ENCODE measurements at places on chromosomes 5 and 9.
A peak's percentile ranks its signal among the peaks of the same experiment; 100 is the strongest.

DNA sequence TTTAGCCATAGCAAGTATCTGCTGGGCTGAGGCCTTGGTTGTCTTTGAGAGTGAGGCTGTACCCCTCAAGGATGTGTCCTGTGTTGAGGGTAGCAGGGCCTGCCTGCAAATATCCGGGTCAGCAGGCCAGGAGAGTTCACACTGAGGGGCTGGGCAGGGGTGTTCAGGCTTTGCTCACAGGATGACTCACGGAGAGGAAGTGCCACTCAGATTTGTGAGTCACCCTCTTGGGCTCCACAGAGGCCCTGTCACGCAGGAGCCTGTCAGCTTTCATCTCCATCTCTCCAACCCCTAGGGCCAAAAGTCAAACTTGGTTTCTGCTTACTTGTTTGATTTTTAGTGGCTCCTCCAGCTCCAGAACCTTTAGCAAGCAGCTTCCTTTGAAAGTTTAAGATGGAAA, 211.5 kb downstream of the SEC61B start:
- peak; percentile 36 for DNase-seq

DNA sequence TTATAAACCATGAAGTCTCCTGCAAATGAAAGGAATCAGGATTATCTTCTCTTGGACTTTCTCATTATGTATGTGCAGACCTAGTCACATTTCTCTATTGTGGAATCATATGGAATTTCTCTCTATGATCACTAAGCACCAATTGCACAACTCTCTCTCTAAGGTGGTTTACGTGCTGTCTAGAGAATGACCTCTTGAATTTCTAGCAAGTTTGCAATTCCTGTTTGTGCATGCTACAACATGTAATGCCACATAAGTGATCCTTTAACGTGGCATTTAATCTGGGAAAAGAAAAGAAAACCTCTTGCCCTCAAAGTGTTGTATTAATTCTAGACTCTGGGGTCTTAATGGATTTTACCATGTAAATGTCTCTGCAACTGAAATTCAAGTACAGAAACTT, 5.0 kb upstream of the PPP2R2B start:
- no peak for DNase-seq

- DNase-seq: no peak
These were observed 53.9 kb downstream of the IRX2 start for GRCh38 chr5:2697446-2698200.

GRCh38 chr5:57586649-57587048, 104.0 kb upstream of the ACTBL2 start:
- no peak for DNase-seq

DNA sequence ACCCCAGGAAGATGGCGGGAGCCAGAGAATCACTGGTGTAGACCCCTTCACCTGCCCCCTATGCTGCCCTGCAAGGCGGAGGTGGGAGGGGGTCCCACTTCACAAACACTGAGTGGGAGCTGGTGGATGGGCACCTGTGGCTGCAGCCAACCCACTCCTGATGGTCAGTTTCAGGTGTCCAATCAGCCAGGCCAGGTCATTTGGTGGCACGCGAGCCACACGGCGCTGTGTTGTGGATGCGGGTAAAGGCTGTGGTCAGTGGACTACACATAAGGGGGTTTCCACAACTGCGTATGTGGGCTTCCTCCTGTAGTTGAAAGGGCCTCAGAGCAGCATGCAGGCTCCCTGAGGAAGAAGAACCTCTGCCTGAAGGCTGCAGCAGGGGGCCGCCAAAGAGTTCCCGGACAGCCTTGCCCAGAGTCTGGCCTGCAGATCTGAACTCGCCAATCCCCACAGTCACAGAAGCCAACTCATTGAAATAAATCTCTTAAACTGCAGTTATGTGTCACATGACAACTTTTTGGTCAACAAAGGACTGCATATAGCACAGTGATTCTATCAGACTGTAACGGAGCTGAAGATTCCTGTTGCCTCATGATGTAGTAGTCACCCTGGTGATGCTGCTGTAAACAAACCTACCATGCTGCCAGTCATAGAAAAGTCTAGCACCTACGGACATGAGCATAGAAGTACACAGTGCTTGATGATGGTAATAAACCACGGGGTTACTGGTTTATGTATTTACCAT, 284.7 kb upstream of the IRX2 start:
- DNase-seq: no peak

- no peak for DNase-seq
These were observed 34.1 kb upstream of the MSX2 start for GRCh38 chr5:174690271-174690670.

GRCh38 chr9:89426384-89426961, 71.4 kb downstream of the SEMA4D start:
- DNase-seq: no peak

DNA sequence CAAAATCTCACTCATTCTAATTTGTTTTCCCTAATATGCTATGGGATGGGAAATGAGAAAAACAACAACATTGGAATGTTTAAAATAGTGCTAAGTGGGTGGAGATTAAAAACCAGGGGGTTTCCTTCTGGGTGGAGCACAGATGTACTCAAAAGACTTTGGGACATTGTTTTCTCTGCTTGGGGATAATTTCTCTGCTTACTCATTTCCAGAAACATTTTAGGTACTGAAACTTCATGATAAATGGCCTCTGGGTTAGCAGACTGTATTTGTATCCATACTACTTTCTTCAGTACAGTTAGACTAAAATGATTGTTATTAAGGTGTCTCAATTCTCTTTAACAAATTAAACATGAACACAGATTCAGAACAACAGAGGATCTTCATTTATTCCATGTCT, 17.4 kb downstream of the ELOVL7 start:
- DNase-seq: no peak

DNA sequence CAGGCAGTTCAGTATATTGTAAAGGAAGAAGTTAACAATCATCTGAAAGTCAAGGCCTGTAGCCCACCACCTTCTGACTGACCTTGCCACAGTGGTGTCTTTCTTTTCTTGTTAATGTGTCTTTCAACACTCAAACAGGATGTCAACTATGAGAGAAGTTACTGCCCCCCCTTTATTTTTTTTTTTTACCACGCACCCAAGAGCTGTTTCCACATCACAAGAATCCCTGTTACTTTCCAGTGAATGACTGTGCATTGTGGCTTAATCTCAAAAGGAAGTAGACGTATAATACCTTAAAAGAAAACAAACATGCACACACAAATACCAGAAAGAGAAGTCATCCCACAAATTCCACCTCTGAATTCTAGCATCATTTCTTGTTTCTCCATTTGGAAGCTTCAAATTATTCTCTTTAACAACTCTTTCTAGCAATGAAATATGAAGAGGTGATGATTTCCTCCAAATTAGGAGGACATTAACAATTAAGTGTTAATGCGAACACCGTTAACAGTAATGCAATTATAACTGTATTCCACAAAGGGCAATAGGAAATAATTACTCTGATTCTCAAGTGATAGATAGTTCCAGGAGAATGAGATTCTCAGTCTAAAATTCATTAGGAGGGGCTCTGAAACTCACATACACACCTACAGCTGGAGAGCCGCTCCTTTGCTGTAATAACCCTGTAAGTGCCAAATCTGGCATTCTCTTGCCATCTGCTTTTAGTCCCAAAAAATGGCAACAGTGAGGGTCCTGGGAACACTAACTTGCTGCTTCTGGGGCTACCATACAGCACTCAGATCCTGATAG, 201.0 kb downstream of the EFNA5 start:
- DNase-seq: no peak
